ENCODE measurements at places on chromosomes 13 and 19.

DNA sequence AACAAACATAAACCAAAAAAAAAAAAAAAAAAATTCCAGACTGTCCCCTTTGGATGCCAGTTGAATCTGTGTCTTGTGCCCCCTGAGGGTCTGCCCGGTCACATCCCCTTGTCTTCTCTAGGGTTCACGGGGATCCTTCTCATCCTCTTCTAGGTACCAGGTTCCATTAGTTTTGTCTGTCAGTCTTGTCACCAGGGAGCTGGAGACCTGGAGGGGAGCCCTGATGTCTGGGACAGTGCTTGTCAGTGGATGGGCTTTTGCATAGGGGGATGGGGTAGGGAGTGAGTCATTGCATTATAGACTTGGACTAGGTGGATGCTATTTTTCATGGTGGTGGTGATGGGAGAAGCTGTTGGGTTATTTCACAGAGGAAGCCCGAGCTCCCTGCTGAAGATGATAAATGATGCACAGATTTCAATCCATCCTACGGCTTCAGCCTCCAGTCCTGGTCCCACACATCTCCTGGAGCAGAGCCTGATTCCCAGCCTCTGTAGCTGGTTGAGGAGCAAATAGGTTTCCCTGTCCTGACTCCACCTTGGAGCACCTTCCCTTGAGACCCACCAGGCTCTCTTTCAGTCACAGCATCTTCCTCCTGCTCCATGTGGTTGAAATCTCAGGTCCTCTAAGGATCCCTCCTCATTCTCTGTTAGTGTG, 26.0 kb downstream of the WTIP start:
- DNase-seq: no peak

GRCh38 chr19:13865571-13866462, 11.1 kb upstream of the NANOS3 start:
- no peak for DNase-seq

DNA sequence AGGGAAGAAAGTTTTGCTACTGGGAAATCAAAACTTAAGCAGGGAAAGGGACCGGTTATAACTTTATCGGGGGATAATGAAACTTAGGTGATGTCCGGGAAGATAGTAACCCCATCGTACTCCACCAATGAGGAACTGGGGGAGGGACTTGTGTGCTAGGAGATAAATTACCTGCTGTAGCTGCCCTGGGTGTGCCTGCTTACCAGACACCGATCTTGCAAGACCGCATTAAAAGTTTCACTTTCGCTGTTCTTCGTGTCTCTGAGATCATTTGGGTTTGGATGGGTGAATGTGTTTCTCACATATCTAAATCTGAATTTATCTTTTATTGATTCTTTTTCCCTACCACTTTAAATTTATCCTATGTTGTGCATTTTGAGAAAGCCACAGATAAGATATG, 381.4 kb downstream of the SLITRK6 start:
- no peak for DNase-seq

GRCh38 chr13:30105381-30105780, 202.0 kb downstream of the KATNAL1 start:
- no peak for DNase-seq

Data from iPS DF 6.9 (cell line).